NCI-H1417 (cell line): ENCODE measurements at places on chromosomes 4 and X.
A peak's percentile ranks its signal among the peaks of the same experiment; 100 is the strongest.

DNA sequence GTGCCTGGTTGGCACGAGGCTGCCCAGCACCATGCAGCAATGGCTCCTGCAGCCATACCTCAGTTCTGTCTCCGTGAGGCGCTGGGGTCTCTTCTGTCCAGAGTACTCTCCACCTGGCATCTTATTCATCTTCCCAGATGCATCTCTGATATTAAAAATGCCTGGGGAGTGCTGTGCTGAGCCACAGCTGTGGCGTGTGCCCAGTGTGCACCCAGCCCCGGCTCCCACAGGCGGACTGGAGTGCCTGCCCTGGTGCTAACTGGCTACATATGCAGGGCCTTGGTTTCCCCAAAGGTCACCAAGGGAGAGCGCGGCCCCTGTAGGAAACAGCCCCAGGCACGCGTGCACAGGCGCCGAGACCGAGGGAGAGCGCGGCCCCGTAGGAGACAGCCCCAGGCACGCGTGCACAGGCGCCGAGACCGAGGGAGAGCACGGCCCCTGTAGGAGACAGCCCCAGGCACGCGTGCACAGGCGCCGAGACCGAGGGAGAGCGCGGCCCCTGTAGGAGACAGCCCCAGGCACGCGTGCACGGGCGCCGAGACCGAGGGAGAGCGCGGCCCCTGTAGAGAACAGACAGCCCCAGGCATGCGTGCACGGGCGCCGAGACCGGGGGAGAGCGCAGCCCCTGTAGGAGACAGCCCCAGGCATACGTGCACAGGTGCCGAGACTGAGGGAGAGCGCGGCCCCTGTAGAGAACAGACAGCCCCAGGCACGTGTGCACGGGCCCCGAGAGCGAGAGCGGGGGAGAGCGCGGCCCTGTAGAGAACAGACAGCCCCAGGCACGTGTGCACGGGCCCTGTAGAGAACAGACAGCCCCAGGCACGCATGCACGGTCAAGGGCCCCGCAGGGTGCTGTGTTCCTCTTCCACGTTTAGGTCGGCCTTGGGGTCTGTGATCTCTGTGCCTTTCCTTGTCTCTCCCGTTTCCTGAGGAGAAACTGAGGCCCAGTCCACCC is 14.5 kb downstream of the TMEM175 start:
- DNase-seq = no peak

- peak; percentile 6 for DNase-seq
These were observed 65.2 kb downstream of the PARM1 start for GRCh38 chr4:74997948-74998729.

DNA sequence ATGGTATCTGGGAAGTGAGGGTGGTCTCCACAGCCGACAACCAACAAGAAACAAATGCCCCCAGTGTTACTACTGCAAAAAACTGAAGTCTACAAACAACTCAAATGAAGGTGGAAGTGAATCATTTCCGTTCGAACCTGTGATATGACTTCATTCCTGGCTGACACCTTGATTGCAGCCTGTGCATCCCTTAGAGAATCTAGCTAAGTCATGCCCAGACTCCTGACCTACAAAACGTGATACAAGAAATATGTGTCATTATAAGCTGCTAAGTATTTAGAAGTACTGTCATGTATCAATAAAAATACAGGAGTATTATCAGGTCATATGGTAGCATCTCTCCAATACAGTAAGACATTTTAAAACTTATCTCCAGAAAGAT is 959.7 kb upstream of the LCORL start:
- no peak for DNase-seq

GRCh38 chrX:121655276-121655675 is 607.9 kb downstream of the GLUD2 start:
- DNase-seq = peak; percentile 3

- DNase-seq = no peak
These were observed 782.5 kb upstream of the INTU start for GRCh38 chr4:126850286-126850685.

- DNase-seq = no peak
These were observed 24.3 kb downstream of the SHROOM3 start for GRCh38 chr4:76459291-76459723.

- no peak for DNase-seq
These were observed 338.8 kb downstream of the BCOR start for GRCh38 chrX:39758791-39759525.

DNA sequence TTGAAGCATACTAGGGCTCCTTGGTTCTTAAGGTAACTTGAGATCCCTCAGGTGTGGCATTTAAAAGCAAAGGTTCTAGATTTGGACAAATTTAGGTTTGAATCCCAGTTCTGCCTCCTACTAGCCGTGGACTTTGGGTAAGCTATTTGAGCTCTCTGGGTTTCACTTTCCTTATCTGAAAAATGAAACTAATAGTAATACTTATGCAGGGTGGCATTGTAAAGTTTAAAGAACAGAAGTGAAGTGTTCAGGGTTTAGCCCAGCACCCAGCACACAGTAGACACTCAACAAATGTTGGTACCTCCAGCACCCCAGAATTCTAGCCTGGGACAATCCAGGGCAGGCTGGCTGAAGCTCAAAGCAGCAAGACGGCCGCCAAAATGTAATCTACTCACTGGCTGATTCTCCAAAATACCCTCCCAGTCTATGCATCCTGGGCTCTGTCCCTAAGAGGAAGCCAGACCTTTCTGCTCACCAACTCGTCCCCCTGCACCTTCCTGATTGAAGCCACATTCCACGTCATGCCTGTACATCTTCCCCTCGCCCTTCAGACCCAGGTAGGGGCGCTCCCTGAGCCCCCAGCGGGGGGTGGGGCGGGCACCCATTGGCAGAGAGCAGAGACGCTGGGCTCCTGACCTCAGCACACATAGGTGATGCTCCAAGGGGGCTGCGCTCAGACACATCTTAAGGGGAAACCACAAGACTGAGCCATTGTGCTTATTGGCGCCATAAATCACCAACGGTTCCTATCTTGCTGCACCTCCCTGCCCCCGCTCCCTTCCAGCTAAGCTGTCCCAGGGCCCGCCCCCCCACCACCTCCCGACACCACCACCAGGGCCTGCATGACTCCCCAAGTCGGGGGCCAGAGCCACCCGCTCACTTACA is 160.6 kb downstream of the BCOR start:
- no peak for DNase-seq

GRCh38 chr4:78081541-78081940 is 24.4 kb downstream of the FRAS1 start:
- DNase-seq = no peak

DNA sequence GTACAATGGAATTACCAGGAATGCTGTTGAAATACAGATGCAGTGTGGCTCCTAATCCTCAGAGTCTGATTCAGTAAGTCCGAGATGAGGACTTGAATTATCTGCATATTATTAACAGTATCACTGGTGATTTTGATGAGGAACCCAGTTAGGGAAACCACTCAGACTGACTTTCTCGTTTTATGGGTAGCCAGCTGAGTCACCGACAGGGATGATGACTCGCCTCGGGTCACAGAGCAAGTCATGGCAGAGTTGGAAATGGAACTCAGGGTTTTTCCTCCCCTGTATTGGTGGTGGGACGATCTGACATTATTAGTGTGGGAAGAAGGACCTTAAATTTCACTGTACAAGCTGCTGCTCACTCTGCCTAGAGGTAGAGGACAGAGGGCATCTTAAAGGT is 51.3 kb downstream of the RTL9 start:
- no peak for DNase-seq

DNA sequence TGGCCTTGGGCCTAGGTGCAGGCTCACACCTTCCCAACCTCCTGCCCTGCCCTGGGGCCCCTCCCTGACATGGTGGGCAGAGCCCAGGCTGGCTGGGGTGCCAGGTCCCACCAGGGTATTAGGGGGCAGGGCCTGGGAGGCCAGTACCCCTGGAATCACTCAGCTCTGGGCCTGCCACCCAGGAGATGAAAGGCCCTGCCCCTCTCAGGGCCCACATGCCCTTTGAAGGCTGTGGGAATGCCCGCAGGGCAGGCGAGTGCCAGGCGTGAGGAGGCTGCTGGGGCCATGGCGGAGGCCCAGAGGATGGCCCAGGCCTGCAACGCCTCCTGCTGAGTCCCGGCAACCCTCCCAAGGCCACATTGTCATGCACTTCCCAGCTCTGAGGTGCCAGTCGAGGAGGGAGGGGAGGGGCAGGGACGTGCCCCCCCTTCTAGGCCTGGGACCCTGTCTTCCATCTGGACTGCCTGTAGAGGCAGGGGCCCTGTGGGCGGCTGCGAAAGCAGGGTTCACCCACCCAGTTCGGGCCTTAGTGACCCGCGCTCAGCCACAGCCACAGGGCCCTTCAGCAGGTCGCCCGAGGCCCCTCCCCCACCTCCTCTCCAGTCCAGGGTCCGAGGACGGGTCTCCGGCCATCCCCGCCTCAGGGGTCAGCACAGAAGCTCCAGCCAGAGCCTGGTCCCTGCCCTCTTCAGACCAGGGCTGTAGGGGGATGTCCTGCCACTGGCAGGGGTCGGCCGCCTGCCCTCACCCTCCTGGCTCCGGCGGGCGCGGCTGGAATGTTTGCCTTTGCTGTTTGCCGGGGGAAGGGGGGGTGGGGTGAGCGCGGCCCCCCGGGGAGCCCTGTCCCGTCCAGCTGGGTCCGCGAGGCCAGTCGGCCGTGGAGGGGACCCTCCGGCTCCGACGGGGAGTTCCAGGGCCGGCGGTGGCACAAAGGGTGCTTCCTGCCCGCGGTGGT is 26.7 kb upstream of the FGFR3 start:
- no peak for DNase-seq

- DNase-seq = no peak
These were observed 21.8 kb downstream of the ARSD start for GRCh38 chrX:2907295-2907694.

GRCh38 chr4:65023883-65024670 is 614.8 kb upstream of the TECRL start:
- no peak for DNase-seq

GRCh38 chrX:17584248-17584681 is 153.0 kb upstream of the SCML1 start:
- DNase-seq = no peak

- no peak for DNase-seq
These were observed 783.5 kb downstream of the PCDH18 start for GRCh38 chr4:136748773-136749172.

- DNase-seq = no peak
These were observed 214.4 kb downstream of the DCHS2 start for GRCh38 chr4:154277172-154277571.

DNA sequence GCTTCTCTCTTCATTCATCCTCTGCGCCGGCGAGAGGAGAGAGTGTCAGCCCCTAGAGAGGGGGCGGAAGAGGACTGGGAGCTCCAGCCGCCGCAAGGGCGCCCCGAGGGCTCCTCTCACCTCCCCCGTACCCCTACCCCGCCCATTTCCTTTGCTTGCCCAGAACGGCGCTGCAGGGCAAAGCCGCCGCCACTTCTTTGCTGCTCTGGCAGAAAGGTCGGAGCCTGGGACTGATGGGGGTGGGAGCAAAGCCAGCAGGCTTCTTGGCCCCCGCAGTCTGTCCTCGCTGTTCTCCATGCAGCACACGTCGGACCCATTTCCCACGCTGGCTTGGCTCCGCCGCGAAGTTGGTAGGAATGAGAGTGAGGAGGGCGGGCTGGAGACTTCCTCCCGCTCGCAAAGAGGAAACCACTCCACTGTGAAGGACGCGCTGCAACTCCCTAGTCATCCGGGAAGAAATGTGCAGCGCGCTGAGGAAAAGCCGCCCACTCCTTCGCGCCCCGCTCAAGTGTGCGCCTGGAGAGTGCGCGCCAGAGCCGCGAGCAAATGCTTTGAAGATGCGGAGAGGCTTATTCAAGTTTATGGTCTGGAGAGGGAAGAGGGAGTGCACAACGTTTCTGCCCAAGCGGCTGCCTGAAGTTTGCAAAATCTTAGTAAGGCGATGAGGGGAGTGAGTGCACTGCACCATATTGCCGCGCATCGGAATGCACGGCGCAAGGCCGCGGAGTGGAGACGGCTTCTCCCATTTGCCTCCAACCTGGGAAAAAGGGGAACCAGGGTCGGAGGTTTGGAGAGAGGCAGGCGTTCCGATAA is 2.8 kb upstream of the PCDH7 start:
- DNase-seq = no peak

- DNase-seq = peak; percentile 7
These were observed 71.8 kb upstream of the SMARCA5 start for GRCh38 chr4:143441678-143442077.

GRCh38 chrX:19593690-19594089 is 78.4 kb upstream of the MAP3K15 start:
- peak; percentile 71 for DNase-seq

GRCh38 chr4:175447016-175447415 is 365.0 kb downstream of the GPM6A start:
- DNase-seq = no peak

DNA sequence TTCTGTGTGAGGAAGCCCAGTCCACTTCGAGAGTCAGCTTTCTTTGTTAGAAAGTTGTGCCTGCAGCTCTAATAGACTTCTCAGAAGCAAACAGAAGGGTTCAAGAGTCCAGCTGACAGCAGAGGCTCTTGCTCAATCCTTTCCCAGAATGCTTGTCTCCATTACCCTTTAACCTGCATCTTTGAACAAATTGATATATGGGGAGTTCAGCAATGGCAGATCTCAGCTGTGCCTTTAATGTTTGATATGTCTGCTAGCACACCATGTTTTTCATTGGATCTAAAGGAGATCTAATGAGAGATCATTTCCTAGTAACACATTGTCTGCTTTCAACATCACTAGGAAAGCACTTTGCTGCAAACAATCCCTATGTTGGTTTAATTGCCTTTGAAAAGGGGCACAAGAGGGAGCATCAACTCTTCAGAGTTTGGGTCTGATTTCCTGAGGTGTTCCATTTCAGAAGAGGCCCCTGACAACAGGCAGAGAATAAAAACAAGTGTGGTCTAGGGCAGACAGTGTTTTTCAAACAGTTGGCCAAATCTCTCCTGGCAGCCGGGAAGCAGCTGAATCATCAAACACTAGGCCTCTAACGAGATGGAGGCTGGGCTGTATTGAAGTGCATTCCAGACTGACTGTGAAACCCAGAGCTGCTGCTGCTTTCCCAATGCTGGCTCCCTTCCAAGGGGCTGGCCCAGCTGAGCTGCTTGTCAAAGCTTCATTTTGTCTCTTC is 55.5 kb downstream of the LUZP4 start:
- peak; percentile 63 for DNase-seq

DNA sequence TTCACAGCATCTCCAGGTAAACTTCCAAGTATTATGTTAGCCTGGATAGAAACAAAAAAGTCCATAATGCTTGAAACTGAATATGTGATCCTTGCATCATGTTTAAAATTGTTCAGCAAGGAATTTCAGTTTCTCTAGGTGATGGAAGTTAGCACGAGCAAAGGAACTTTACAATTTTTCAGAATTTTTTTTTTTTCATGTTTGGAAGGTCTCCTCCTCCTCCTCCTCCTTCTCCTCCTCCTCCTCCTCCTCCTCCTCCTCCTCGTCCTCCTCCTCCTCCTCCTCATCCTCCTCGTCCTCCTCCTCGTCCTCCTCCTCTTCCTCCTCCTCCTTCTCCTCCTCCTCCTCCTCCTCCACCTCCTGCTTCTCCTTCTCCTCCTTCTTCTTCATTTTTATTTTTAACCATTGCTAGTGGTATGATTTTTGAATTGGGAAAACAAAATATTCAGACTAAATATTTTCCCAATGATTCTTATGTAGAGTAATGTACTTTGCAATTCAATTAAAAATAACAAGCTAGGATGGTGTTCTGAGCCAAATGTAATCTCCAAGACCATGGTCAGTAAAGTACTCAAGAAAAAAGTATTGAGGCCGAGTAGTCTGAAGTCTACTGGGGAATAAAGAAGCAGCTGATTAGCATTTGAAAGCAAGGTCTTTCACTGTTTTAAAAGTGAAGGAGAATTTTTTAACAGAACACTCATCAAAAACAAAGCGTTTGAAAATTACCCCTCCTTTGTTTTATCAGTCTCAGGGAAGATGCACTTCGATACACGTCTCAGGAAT is 420.9 kb upstream of the ATOH1 start:
- DNase-seq = no peak

GRCh38 chr4:78818530-78819079 is 42.5 kb downstream of the BMP2K start:
- DNase-seq = no peak

GRCh38 chr4:4509521-4509920 is 32.3 kb downstream of the STX18 start:
- DNase-seq = no peak
